H1 (cell line): ENCODE measurements at places on chromosomes 2 and 18. TPM values are rescaled to one million over a fixed set of nuclear protein-coding genes. Genes with fewer than 3 reads are reported as not detected.

DNA sequence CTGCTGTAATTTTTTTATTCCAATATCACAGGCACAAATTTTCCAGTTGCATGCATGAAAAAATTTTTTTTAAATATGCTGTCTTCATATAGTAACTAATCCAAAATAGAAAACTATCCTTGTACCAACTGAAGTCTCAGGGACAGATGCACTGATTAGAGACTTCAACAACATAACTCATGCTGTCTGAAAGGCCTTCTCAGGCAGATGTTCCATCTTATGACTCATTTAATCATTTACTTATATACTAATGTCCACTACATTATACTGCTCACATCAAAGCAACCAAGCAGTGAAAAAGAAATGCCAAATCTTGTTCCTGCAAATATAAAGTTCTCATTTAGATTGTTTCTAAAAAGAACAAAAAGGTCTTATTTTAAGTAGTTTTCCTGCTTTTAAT lies 53.1 kb downstream of the OLA1 start:
- no peak for DNase-seq

DNA sequence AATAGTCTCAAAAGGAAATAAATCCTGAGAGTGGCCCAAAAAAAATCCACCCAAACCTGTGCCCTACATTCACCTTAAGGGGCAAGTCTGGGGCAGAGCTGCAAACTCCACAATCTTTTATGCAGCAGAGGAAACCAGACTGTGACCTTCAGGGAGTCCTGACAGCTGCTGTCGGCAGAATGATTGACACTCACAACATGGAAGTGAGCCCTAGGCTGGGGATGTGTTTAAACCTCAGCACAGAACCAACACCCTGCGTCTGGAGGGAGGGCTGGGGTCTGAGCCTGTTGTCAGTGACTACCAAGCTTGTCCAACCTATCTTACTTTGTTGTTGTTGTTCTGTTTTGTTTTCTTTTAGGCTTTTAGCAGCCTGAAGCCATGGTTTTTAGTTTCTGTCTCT lies 39.6 kb downstream of the CRACDL start:
- peak; percentile 10 for DNase-seq

- DNase-seq: no peak
Observed at GRCh38 chr2:15646661-15647060, 55.0 kb downstream of the DDX1 start.

DNA sequence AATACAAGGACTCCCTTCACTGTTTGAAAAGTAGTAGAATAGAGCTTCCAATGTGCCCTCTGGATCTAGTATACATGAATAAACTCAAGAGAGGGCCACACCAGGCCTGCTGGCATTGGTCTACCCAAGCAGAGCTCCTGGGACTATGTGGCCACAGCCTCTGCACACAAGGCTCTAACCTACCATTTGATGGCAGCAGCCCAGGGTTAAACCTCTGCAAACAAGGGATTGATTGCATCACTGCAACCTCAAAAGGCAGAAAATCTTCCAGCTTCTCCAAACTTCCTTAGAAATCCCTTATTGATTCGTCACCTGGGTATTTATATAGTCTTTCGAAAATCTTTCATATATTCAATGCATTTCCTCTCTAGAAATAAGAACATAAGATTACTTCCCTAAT lies 147.6 kb upstream of the SETBP1 start:
- no peak for DNase-seq

- DNase-seq: no peak
Observed at GRCh38 chr2:20623241-20623640, 27.7 kb downstream of the HS1BP3 start.

DNA sequence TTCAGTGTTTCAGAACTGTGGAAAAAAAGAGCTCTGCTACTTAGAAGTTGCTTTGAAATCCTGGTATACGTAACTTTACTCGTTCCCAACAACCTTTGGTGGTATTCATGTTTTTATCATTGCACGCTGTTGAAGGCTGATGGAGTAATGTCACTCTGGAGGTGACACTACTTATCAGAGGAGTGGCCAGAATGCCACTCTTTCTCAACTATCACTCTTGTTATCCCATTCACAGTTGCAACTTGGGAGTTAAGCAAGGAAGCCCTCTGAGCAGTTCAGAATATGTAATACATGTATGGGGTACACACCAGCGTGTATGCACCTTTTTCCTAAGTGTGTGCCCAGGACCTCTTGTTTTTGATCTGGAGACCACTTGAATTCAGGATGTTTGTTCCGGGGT lies 53.6 kb downstream of the TANC1 start:
- DNase-seq: no peak

- no peak for DNase-seq
Observed at GRCh38 chr18:23178661-23179081, 43.4 kb downstream of the CABLES1 start.

DNA sequence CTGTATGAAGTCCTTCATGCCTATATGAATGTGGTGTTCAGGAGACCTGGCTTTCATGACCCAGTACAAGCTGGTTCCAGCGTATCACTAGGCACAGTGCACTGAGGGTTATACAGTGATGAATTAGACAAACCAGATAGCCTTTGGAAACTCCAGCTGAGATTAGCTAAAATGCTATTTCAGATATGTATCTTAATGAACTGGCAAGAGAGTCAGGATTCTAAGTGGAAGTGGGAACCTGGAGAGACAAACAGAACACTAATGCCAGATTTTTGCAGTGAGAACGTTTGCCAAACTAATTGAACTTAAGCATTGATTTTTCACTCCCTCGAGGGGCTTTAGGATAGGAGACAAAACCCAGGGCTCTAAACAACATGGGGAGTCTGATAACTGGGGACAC lies 66.1 kb upstream of the EMILIN2 start:
- no peak for DNase-seq

- DNase-seq: no peak
Observed at GRCh38 chr2:55459279-55459678, 39.6 kb upstream of the CCDC88A start.

- no peak for DNase-seq
Observed at GRCh38 chr2:232398293-232399034, 8.2 kb upstream of the ALPG start.

DNA sequence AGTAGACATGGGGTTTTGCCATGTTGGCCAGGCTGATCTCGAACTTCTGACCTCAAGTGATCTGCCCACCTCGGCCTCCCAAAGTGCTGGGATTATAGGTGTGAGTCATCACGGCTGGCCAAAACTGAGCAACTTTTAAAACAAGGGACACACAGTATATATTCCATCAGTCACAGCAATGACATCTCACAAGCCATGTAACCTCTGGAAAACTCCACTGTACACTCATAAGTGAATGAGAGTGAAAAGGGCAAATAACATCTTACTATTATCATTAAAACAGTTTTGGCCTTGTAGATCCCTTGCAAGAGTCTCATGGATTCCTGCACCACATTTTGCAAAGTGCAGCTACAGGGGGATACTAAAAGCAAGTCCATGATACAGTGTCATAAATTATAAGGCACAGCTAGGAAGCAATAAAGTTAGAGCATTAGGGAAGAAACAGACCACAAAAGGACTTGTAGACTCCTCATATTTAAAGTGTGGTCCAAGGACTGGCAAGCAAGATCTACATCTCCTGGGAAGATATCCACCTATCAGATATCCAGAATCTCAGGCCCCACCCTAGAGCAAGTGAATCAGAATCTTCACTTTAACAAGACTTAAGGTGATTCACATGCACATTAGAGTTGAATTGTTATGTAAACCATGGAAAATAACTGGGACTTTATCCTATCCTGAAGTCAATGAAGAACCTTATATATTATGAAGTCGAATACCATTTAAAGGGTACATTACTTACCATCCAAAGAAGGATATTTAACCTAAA lies 5.7 kb downstream of the SMC6 start:
- DNase-seq: no peak

DNA sequence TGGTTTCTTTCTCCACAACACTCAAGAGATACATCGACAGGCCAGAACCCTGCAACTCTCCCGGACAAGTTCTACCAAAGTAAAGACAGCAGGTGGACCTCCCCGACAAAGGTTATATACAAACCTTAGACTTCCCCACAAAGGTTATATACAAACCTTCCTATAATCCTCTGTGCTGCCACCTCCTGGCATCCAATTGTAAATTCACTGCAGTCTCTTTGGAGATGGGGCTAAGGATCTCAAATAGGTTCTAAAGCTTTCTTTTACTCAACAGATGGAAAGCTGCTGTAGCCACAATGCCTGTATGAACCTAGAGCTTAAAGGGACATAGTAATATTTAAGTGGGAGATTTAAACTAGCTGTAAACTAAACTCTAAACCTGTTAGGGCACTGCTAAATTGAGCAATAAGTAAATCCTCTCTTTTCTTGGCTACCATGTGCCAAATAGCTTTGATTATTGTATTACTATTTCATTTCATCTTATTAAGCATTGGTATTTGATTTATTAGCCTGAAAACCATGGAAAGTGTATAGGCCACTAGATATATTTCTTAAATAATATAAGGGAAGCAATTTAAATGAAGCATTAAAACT lies 9.8 kb upstream of the MREG start:
- DNase-seq: peak; percentile 70

- DNase-seq: no peak
Observed at GRCh38 chr18:4004183-4004829, 450.8 kb downstream of the DLGAP1 start.

DNA sequence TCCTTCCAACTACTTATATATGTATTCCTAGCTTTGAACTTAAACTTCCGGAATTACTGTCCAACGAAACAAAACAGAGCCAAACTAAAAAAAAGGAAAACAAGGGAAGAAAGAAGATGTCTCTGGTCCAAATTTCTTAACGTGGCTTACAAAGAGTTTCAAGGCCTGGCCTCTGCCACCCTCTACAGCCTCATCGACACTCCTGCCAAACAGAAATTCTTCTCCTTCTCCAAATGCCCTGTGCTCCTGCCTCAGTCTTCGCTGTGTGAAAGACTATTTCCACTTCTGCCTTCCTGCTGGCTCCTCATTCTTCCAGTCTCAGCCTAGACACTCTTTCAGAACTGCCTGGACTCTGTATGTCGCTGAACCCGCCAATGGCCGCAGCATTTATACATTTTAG lies 249.2 kb downstream of the TXNL1 start:
- DNase-seq: no peak

- no peak for DNase-seq
Observed at GRCh38 chr2:187171318-187171717, 276.7 kb downstream of the CALCRL start.

GRCh38 chr18:8374676-8375075 lies 234.6 kb upstream of the RAB12 start:
- no peak for DNase-seq

GRCh38 chr2:127606625-127607398 lies 39.1 kb upstream of the GPR17 start:
- DNase-seq: no peak

DNA sequence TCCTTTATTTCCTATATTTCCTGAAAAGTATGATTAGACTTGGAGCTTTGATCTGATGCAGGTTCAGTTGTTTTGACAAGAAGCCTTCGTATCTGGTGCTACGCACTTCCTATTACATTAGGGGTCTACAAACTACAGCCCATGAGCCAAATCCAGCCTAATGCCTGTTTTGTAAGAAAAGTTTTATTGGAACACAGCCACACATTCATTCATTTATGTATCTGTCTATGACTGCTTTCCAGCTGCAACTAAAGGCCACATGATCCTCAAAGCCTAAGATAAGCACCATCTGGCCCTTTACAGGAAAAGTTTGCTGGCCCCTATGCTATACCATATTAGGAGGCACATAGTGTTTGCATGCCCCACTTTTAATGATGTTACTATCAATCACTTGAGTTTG lies 26.0 kb downstream of the EIF2AK3 start:
- no peak for DNase-seq

DNA sequence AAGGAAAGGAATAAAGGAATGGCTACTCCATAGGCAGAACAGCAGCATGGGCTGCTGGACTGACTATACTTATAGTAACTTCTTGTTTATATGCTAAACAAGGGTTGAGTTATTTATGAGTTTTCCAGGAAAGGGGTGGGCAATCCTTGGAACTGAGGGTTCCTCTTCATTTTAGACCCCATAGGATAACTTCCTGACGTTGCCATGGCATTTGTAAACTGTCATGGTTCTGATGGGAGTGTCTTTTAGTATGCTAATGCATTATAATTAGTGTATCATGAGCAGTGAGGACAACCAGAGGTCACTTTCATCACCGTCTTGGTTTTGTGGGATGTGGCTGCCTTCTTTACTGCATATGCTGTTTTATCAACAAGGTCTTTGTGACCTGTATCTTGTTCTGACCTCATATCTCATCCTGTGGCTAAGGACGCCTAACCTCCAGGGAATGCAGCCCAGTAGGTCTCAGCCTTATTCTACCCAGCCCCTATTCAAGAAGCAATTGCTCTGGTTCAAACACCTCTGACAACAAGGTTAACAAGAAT lies 98.6 kb upstream of the CABLES1 start:
- DNase-seq: no peak

DNA sequence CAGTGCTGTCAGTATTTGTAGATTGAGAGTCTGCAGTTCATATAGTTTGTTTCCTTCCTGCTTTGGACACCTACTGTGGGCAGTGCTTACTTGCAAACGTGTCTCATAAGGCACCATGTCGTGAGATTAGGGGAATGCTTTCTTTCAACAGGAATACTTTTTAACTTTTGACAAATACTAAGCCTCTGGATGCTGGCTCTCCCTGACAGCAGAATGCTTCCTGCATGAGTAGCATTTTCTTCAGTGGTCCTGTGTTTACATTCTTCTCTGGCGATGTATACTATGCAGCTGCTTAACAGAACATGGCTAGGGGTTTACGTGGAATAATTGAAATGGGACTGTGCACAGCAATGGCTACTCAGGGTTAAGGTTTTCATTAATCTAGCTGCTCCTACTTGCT lies 807.5 kb downstream of the MBD2 start:
- no peak for DNase-seq

- DNase-seq: no peak
Observed at GRCh38 chr2:210461401-210461800, 15.2 kb downstream of the LANCL1 start.

DNA sequence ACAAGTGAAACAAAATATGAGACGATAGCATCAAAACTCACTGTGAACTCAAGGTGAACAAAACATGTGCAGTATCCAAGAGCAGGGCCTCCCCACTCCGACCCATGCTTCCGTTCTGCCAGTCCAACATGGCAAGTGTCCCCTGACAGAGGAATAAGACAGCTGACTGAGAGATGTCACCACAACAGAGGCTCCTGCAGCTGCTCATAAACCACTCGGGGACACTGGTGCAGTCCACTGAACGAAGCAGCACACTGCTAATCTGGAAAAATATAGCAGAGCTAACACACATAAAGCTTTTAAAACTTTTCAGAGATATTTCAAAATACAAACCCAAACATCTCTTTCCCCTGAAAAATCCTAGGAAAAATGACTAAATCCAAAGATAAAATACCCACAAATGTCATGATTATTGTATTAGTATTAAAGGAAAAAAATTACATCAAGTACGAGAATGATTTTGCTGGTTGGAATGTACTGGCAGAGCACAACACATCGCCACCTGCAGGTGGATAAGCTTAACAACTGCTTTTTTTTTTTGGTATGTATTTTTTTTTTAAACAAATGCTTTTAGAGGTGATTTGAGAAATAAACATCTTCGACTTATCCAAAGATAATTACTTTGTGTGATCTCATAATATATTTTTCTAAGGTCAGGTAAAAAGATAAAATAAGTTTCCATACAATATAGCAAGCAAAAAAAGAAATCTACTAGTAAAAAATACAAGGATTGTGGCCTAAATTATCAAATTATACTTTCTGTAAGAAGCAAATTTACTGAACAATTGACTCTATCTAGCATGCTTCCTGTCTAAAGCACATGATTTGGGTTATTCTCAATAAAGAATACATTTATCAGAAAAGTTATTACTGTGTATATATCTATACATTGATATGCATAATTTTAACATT lies 18.6 kb downstream of the THADA start:
- no peak for DNase-seq

The LRRC30 gene
- polyA plus RNA-seq: not detected in 2 replicates

The SPHKAP gene
- polyA plus RNA-seq: 0.02 TPM in 2 replicates

The ECEL1 gene
- polyA plus RNA-seq: 20.2 and 27.9 TPM in 2 replicates

The PIK3C3 gene
- 10.2 and 15.3 TPM in 2 replicates for polyA plus RNA-seq

The ADNP2 gene
- polyA plus RNA-seq: 25.1 and 28.5 TPM in 2 replicates
